ENCODE measurements at places on chromosomes 1 and 21.

GRCh38 chr1:190906206-190906725, 428.6 kb upstream of the BRINP3 start:
- DNase-seq: no peak

GRCh38 chr1:176450526-176450925, 12.4 kb upstream of the PAPPA2 start:
- DNase-seq: no peak

- peak; percentile 24 for DNase-seq
These were observed at the start of gene PALMD for GRCh38 chr1:99645699-99646531. Gene PALMD, plus strand, starts transcription at chr1:99646113. Its CDS starts 205 bp downstream, at chr1:99646318.

- DNase-seq: peak; percentile 62
These were observed 4.9 kb upstream of the MIIP start for GRCh38 chr1:12014141-12014991.

GRCh38 chr1:67722292-67722944, 37.4 kb downstream of the GADD45A start:
- DNase-seq: peak; percentile 32

- no peak for DNase-seq
These were observed 54.0 kb upstream of the RASAL2 start for GRCh38 chr1:178039891-178040290.

GRCh38 chr21:28308516-28308915, 684.2 kb downstream of the LTN1 start:
- DNase-seq: no peak
